Fibroblast of skin of left biceps (primary cell): ENCODE measurements at places on chromosomes 2 and 18.

GRCh38 chr18:944440-944839 is 39.8 kb downstream of the ADCYAP1 start:
- DNase-seq, result no peak

DNA sequence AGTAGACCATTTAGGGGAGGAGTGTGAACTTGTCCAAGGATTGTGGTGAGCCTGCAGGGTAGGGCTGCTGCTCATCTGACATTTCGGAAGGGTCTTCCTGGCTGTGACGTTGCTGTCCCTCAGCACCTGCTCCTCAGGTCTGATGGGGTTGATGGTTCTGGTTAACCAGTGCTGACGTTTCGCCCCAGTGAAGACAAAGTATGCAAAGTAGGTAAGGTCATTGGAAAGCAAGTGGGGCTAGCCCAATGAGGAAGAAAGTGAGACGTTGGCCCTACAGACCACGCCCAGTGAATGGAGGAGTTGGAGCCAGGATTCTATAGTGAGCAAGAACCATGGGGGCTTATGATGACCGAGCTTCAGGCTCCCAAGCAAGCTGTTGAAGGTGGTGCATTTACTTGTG is 33.4 kb upstream of the ZNF396 start:
- no peak for DNase-seq

GRCh38 chr2:238786792-238787490 is 60.9 kb upstream of the TWIST2 start:
- DNase-seq, result no peak

DNA sequence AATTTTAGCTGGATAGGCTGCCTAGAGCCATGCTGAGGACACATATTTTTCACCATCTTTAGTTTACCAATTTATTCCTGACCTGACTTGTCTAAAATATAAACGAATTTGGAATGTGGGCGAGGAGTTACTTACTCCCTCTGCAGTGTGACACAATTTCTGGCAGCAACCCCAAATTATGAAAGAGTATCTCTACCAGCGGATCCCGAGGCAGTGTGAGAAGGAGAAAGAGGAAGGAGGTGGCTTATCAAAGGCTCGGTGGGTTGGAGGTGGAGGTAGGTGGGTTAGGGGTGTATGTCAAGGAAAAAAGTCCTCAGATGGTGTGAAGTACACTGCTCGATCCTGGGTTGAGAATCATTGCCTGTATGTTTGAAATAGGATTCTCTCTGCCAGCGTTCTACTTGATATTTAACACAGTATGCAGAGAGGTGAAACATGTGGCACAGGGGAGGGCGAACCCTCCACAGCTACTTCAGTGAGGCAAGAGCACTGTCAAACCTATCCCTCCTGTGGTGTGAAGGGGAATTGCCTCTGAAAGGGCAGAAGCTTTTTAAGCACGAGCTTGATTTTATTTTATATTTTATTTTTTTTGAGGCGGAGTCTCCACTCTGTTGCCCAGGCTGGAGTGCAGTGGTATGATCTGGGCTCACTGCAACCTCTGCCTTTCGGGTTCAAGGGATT is 76.0 kb downstream of the RFTN2 start:
- no peak for DNase-seq

DNA sequence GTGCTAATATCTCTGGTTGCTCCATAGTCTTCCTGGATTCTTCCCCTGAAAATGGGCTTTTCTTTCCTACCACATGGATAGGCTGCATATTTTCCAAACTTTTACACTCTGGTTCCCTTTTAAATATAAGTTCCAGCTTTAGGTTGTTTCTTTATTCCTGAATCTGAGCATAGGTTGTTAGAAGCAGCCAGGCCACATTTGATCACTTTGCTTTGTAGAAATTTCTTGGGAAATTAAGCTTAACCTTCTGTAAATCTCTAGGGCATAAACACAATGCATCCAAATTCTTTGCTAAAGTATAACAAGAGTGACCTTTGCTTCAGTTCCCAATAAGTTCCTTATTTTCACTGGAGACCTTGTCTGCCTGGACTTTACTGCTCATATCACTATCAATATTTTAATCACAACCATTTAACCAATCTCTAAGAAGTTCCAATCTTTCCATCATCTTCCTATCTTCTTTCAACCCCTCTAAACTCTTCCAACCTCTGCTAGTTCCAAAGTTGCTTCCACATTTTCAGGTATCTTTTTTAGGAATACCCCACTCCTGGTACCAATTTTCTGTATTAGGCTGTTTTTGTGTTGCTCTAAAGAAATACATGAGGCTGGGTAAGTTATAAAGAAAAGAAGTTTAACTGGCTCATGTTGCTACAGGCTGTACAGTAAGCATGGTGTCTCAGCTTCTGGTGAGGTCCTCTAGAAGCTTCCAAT is 389.6 kb upstream of the HS6ST1 start:
- DNase-seq, result no peak

DNA sequence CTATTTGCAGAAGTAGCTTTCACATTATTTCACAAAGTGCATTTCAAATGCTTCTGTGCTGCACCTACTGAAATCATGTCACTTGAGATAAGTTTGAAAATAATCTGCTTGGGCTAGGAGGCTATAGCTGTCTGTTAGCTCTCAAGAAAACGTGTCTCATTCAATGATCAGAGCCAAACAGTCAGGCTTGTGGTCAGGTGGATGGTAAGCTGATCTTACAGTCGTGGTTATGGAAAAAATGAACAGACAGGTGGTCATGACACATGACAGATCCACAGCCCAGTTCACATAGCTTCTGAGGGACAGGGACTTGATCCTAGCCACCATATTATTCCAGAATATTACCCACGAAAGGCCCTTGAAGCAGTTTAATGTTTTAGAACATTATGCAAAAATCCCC is 26.5 kb upstream of the RFX8 start:
- no peak for DNase-seq

DNA sequence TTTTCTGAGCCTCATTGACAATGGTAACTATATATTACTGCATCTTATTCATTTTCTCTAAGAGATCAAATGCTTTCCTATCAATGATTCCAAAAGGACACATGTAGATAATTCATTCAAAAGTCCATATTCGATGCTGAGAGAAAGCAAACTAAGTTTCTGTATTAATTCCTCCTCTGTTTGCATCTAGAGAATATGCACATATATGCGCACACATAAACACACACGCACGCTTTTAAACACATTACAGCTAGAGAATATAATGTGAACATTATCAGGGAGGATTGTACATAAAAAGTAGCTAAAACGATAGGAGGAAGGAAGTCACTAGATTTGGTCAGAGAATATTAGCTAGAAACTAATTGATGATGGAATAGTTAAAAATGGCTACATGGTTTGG is 379.0 kb upstream of the NETO1 start:
- DNase-seq, result no peak

DNA sequence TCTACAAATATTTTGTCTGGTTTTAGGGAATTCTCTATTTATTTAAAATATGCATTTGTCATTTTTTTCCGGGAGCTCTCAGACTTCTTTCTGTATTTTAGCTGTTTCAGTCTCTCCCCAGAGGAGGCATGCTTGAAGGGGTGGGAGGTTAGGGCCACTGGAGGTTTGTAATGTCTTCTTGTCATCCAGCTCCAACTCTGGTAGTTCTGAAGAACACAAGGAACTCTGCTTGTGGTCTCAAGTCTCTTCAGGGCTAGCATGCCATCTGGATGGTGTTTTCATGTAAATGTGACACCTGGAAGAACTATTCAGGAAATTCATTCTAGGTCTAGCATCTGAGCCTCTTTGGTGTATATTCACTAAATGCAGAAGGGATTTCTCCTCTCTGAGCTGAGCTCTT is 518.4 kb upstream of the DCC start:
- no peak for DNase-seq

GRCh38 chr18:54215069-54215468 is 9.4 kb downstream of the MBD2 start:
- no peak for DNase-seq

GRCh38 chr2:236512902-236513435 is 56.7 kb upstream of the ACKR3 start:
- DNase-seq, result no peak

DNA sequence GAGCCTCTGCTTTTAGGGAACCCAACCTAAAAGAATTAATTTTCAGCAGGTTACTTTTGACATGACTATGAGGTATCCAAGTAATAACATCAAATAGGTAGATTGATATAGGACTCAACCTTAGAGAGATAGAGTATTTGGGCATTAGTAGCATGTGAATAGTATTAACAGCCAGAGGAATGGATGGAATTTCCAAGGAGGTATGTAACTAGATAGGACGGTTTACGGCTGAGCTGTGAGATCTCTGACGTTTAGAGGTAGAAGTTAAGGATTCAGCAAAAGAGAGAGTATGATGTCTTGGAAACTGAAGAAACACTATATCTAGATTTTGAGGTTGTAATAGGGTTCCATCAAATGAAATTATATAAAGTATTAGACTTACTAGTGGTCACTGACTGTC is 70.3 kb downstream of the HNMT start:
- DNase-seq, result no peak

DNA sequence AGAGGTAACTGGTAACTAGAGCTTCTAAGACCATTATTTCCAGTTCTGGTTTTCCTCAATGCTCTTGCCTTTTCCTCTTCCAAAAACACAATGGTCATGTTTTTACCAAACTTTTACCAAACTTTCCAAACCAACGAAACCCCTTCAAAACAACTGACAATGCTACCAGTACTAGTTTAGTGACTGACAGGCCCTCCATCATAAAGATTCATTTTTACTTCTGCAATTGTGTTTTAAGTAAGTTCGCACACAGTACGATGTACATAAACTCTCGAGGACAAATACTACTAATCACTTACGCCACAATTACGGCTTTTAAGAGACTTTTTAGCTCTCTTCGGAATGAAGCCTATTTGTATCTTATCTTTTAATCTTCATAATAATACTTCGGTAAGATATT is 900 bp downstream of the C18orf32 start:
- no peak for DNase-seq

- DNase-seq, result peak; percentile 41
Observed at GRCh38 chr18:59432803-59433597, 73.9 kb upstream of the LMAN1 start.

DNA sequence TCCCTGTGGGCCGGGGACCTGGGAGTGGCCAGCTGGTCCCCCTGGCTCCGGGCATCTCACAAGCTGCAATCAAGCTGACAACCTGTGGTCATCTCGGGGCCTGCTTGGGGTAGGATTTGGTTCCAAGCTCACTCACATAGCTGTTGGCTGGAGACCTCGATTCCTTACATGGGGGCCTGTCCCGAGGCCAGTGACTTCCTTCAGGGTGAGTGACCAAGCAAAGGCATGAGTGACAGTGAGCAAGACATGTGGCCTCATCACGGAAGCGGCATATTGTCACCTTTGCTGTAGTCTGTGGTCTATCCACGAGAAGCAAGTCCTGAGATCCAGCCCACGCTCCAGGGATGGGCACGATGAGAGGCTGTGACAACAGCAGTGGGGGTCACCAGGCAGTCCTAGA is 131.4 kb upstream of the ID2 start:
- DNase-seq, result no peak

DNA sequence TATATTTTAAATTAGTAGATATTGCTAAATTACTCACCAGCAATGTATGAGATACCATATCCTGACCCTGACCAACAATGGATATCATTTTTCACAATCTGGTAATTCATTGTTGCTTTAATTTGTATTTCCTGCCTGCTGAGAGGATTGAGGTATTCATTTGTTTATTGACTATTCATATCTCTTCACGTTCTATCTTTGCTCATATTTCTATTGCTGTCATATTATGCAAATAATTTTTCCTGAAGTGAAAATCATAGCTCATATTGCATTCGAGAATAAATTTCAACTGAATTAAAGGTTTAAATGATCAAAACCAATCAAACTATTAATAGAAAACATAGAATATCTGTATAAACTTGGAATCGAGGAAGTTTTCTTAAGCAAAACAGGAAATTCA is 31.0 kb downstream of the INO80D start:
- DNase-seq, result no peak

DNA sequence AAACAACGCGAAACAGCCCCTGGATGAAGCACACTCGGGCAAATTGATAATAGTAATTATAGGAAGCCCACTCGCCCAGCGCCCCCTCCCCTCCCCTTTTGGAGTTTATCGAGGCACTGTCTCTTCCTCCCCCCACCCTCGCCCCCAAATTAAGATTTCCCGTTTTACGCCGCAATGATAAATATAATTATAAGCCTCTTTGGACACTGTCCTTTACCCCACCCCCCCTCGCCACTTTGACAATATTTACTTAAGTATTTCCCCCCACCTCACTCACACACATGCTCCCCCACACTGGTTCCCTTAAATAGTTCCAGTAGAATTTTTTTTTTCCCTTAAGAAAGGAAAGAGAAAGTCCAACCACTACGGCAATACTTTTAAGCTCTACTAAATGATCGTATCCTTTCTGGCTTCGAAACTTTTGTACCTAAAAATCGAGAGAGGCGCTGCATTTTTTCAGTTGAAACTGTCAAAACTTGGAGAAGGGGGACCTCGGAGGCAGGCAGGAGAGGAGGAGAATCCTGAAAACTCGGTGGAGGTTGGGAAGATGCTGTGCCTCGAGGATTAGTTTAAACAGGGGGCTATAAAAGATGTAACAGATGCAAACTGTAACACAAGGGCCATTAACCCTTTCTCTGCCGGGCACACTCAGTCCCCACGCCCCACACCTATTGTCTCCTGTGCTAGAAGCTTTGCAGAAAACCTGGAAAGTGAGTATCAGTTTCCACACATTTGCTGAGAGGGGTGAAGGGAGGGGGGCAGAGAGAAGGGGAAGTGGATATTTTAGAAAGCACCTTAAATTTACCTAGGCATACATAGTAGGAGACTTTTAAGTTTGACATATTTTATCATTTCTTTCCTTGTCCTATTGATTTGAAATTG is 1.8 kb downstream of the ZEB2 start:
- DNase-seq, result no peak

DNA sequence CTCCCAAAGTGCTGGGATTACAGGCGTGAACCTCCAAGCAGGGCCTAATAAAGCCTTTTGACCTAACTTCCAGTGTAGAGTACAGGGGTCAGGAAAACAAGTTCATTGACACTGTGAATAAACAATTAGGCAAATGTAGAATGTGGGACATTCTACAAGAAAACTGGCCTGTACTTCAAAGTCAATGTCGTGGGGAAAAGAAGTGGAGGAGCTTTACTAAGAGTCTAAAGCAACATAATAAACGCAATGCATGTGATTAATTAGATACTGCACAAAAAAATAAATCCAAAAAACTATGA is 3.6 kb upstream of the RRM2 start:
- DNase-seq, result no peak

DNA sequence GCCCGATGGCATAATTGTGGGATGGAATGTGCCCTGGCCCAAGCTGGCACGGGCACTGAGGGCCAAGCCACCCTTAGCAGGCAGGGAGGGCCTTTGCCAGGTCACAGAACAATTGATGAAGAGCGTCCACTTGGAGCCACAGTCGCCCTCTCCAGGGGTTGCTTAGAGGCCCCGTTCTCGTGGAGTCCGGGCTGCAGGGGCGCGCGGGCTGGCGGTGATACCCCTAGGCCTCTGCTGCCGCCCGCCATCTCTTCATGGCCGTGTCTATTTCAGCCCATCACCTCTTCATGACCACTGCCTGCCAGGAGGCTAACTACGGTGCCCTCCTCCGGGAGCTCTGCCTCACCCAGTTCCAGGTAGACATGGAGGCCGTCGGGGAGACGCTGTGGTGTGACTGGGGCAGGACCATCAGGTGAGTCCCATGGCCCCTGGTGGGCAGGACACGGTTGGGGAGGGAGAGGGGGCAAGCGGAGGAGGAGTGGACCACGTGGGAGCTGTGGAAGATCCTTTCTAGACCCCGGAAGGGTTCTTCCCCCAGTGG is 17.6 kb downstream of the RAMP1 start:
- DNase-seq, result no peak
